Type B pancreatic cell (in vitro differentiated cells): ENCODE measurements at places on chromosomes 2 and 18. TPM values are rescaled to one million over a fixed set of nuclear protein-coding genes. Genes with fewer than 3 reads are reported as not detected.

GRCh38 chr18:58975781-58976180, 111.1 kb downstream of the ZNF532 start:
- no peak overlapping the region for H3K27ac ChIP-seq
- H3K27me3 ChIP-seq, result no peaks in the 10 kb centered on the region
- peaks cover 14% of the 10 kb centered on the region for H3K4me1 ChIP-seq
- no peak for DNase-seq
- no peak overlapping the region for H3K4me3 ChIP-seq

- H3K4me1 ChIP-seq, result peaks cover 15% of the 10 kb centered on the region
- H3K27ac ChIP-seq, result no peak overlapping the region
Measured at GRCh38 chr2:8232871-8233270, 449.0 kb upstream of the ID2 start.

DNA sequence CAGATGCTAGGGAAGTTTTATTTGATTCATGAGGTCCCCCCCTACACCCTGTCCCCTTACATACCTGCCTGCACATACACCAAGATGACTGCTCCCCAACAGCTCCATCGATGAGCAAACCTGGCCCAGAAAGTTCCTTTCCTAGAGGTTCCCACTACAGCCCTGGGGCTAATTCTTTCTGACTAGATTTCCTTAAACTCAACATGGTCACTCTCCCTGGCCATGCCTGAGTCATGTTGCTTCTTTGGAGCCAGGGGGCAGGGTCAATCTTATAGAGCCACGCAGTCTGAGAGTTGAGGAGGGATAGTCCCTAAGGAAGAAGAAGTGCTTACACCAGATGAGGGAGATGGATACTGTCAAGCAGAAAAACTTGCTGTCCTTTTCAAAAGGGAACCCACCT, 67.7 kb upstream of the GLI2 start:
- no peak overlapping the region for H3K4me3 ChIP-seq
- H3K27me3 ChIP-seq, result peaks cover 34% of the 10 kb centered on the region
- no peaks in the 10 kb centered on the region for H3K36me3 ChIP-seq
- peaks cover 17% of the 10 kb centered on the region for H3K4me1 ChIP-seq
- H3K27ac ChIP-seq, result no peak overlapping the region

DNA sequence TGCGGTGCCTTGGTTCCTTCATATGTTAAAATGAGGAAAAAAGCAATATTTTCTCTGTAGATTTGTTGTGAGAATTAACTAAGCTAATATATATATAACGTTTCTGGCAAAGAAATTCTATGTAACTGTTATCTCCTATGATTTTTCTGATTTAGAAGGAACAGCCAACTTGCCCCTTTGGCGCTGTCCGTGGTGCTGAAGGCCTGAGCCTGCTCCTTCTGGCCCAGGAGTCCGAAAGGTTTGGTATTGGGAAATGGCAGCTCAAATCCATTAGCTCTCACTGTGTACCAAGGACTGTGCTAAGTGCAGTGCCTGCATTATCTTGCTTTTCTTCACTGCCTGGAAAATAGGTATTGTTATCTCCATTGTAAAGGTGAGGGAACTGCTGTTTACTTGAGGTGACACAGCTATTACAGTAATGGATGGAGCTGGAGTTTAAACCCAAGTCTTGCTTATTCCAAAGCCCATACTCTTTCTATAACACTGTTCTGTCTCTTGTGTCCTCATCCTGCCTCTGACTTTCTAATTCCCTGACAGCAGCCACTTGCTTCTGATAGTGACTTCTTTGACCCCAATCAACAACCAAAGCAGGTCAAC, 52.2 kb downstream of the C1QL2 start:
- H3K4me1 ChIP-seq, result no peaks in the 10 kb centered on the region
- no peak overlapping the region for H3K27ac ChIP-seq
- H3K36me3 ChIP-seq, result no peaks in the 10 kb centered on the region
- peak; percentile 82 for DNase-seq
- H3K4me3 ChIP-seq, result no peak overlapping the region
- peaks cover 26% of the 10 kb centered on the region for H3K27me3 ChIP-seq

DNA sequence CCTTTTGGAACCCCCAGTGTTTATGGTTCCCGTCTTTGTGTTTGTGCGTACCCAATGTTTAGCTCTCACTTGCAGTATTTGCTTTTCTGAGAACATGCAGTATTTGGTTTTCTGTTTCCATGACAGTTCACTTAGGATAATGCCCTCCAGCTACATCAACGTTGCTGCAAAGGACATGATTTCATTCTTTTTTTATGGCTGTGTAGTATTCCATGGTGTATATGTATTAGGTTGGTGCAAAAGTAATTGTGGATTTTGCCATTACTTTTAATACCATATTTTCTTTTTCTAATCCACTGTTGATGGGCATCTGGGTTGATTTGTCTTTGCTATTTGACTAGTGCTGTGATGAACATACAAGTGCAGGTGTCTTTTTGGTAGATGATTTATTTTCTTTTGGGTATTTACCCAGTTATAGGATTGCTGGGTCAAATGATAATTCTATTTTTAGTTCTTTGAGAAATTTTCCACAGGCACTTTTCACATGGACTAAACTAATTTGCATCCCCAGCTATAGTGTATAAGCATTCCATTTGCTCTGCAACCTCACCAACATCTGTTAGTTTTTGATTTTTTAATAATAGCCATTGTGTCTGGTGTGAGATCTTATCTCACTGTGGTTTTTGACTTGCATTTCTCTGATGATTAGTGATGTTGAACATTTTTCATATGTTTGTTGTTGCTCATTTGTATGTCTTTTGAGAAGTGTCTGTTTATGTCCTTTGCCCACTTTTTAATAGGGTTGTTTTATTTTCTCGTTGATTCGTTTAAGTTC, 63.6 kb downstream of the CERS6 start:
- peaks cover 52% of the 10 kb centered on the region for H3K4me1 ChIP-seq
- H3K4me3 ChIP-seq, result no peak overlapping the region
- H3K36me3 ChIP-seq, result no peaks in the 10 kb centered on the region

DNA sequence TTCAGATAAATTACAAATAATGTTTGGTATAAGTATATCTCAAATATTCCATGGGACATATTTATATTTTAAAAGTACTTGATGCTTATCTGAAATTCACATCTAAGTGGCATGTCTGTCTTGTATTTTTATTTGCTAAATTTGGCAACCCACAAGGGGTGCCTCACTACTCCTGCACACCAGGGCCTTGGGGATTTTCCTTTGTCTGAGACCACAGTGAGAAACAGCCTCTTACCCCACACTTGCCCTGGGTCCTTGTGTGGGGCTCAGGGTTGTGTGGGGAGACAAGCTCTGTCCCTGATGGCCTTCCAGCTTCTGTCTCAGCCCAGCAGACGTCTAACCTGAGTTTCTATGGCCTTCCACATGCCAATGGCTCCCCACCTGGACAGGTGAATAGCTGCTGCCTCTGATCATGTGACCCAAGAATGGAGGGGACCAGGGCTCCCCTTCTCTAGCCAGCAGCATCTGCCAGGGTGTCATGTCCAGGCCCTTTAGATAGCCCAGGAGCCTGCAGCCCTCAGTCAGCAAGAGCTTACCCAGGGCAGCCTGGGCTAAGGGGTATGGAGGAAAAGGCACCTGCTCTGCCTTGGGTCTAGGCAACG, 49.5 kb upstream of the MRPL33 start:
- H3K27me3 ChIP-seq, result peaks cover 16% of the 10 kb centered on the region
- no peaks in the 10 kb centered on the region for H3K36me3 ChIP-seq
- no peak overlapping the region for H3K27ac ChIP-seq
- DNase-seq, result no peak
- H3K4me3 ChIP-seq, result no peak overlapping the region

HOXD4 gene
- 37.0 TPM in 1 of 2 replicates, not detected in the other for total RNA-seq
